ENCODE measurements at places on chromosomes 7 and 10. TPM values are rescaled to one million over a fixed set of nuclear protein-coding genes. Genes with fewer than 3 reads are reported as not detected.

HABP2 gene
- total RNA-seq = not detected

- no peak for DNase-seq
These were observed 672 bp downstream of the LFNG start for GRCh38 chr7:2520131-2520760.

DNA sequence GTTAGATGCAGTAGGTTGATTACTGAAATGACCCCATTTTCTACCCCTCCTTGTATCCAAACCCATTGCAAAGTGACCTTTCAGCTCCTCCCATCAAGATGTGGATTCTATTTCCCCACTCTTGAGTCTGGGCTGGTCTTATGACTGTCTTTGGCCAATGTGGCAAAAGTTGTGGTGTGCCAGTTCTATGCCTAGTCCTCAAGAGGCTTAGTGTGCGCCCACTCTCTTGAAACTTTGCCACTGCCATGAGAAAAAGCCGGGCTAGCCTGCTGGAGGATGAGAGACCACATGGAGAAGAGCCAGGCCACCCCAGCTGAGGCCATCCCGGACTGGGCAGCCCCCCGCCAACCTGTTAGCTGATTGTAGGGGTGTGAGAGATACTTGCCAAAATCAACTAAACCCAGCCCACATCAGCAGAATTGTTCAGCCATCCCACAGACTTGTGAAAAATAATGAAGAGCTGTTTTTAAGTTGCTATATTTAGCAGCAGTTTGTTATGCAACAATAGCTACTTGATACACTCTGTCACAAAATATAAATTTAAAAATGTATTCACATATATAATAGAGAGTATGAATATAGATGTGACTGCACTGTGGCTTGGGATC is 131.0 kb upstream of the PALS2 start:
- DNase-seq = no peak

- DNase-seq = peak; percentile 73
These were observed 194.4 kb upstream of the IMMP2L start for GRCh38 chr7:111756687-111757178.

GRCh38 chr7:156975620-156976019 is 26.1 kb downstream of the NOM1 start:
- no peak for DNase-seq

GRCh38 chr10:62047960-62048383 is 146.5 kb downstream of the ARID5B start:
- DNase-seq = no peak

- no peak for DNase-seq
These were observed 9.6 kb upstream of the AOC1 start for GRCh38 chr7:150842716-150843115.

GRCh38 chr10:100996678-100997359 is 2.8 kb upstream of the LZTS2 start:
- DNase-seq = peak; percentile 60

All from left ventricle myocardium superior (tissue), 1 donor.